NCI-H748 treated with DMSO at 0.1 percent for 48 hours (cell line): ENCODE measurements at places on chromosomes 4 and X.
A peak's percentile ranks its signal among the peaks of the same experiment; 100 is the strongest.

- DNase-seq = no peak
Measured at GRCh38 chrX:31356275-31357212, 284.7 kb upstream of the FTHL17 start.

- no peak for DNase-seq
Measured at GRCh38 chr4:5708449-5709206, at the start of gene EVC2. TSS of gene EVC2 (minus strand) at chr4:5708559. CDS start at chr4:5708513, 46 bp downstream.

DNA sequence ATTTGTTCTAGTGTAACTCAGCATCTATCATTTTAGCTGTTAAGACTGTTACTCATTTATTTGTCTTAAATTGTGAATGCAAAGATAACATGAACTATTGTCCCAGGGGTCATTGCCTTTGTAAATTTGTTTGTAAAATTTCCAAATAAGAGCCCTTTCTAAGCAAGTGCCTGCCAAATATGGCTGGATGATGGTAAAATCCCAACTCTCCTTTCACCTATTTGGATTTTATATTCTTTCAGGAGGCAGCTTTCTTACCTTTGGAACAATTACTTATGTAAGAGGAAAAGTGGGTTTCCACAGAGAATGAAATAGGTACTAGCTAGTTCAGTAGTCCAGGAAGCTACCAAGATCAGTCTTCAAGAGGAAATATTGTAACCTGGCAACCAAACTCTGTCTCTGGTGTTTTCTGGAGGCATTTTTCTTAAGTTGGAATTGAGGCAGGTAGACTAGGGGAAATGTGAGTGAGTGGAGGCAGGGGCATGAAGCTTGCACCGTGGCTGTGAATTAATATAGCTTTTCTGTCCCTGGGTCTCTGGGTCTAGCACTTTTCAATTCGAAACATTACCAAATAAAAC is 363.0 kb upstream of the ZCCHC13 start:
- DNase-seq = no peak

GRCh38 chr4:12791536-12791935 is 692.6 kb downstream of the RAB28 start:
- DNase-seq = peak; percentile 16

GRCh38 chr4:47106561-47106960 is 75.2 kb downstream of the GABRB1 start:
- no peak for DNase-seq

DNA sequence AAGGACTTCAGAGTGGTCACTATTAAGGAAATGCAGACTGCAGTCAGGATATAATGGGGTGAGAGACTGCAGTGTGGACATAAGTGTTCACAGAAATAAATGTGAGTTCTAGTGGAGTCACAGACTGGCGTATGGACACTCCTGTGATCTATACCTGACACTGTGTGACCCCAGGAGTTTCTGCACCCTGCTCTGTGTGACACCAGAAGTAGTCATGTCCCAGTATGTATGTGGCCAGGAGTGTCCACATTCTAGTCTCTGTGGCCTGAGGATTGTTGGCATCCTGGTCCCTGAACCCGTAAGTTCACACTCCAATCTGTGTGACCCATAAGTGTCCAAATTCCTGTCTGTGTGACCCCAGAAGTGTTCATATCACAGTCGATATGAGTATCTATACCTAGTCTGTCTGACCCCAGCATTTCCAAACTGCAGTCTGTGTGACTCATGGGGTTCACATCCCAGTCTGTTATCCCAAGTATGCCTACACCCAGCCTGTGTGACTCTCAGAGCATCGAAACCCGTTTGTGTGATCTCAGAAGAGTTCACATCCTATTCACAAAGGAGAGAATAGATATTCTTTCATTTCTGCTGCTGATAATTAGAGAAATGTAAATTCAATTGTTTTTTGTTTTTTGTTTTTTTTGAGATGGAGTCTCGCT is 16.3 kb downstream of the WDR13 start:
- no peak for DNase-seq

DNA sequence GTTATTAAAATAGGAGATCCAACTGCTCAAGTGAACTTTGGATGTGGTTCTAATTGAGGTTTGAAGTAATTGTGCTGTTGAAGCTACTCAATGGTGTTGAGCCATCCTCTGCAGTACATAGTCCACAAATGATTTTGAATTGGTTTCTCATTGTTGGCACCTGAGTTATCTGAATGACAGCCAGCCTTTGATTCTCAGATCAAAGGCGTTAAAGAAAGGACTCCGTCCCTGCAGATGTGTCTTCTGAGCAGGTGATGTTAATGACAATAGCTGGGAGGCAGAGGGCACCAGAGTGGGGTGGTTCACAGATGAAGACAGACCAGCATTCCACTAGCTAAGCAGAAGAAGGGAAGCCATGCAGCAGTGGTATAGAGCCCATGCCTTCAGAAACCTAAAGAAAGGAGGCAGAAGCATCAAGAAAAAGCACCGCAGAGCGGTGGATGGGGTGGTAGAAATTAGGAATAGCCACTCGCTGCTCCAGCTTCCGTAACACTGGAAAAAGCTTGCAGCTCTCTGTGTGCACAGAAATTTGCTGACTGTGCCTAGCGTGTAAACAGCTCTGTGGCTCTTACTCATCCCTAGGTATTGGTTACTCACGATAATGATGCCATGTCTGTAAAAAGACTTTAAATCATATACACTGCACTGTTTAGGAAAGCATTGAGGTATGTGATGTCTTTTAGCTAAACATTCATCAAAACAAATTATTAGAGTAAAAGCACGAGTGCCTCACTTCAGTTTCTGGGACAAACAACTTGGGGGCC is 79.2 kb upstream of the CLCN4 start:
- DNase-seq = no peak

DNA sequence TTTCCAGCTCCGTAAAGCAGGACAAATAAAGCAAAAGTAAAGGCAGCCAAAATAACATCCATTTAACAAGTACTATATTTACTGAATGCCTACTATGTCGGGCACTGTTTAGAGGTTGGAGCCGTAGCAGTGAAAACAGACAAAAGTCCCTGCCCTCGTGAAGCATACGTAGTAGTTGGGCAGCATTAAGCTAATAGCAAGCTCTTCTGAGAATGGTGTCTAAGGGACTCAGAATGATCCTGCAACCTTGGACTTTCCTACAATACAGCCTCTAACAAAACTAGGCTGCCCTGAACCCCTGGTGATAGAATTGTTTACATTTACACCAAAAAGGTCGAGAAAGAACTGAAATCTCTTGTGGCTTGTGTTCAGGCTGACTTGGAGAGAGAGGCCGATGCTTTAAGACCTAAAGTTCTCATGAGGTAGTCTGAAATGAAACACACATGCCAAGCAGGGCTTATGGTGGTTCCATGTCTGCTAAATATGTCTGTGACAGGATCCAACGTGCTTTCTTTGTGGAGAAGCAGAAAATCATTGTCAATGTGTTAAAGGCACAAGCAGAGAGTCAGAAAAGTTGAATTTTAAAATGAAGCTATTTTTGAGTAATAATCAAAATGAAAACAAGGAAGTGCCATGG is 898 bp upstream of the PDGFC start:
- no peak for DNase-seq

DNA sequence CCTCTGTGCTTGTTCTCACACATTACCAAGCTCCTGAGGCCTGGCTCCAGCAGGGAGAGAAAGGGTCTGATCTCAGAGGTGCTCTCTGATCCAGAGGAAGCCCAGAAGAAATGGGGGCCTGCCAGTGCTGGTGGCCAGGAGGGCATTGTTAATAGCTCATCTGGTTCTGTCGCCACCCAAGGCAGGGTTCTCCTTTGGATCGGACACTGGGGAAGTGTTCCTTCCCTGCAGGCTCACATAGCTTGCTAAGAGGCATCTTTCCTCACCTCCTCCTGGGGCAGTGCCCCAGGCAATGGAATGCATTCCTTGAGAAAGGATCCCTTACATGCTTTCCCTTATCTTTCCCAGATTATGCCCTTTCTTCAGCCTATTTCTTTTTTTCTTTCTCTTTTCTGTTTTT is 53.8 kb downstream of the RBM47 start:
- DNase-seq = no peak

DNA sequence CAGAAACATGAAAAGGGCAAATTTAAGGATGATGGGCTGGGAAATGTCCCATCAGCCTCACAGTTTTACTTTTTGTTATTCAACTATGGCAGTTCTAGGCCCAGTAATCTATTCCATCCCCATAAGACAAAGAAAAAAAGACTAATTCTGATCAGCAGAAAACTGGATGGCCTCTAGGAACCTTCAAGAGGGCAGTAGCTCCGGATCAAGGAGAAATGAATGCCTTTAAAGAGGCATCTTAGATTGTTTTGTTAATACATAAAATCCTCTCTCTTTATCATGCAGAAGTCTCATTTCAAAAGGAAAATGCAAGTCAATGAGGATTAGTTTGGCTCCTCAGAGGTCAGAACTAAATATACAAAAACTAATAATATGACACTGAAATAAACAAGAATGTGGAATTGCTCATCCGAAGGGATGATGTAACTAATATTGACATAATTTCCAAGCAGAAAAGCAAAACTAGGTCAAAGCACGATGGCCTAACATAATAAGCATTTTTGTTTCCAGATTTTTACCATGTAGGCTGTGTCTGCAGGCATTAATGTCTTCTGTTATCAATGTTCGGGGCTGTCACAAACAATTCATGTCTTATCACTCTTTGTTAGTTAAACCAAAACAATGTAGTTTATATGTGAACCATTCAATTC is 8.8 kb downstream of the MID1 start:
- no peak for DNase-seq

GRCh38 chr4:153488006-153488891 is 22.1 kb downstream of the TMEM131L start:
- DNase-seq = no peak

GRCh38 chr4:7976025-7976424 is 36.4 kb upstream of the AFAP1 start:
- no peak for DNase-seq

- DNase-seq = no peak
Measured at GRCh38 chr4:3648195-3648594, 116.0 kb upstream of the LRPAP1 start.

- DNase-seq = no peak
Measured at GRCh38 chr4:84472154-84472553, 26.9 kb downstream of the NKX6-1 start.

- DNase-seq = peak; percentile 71
Measured at GRCh38 chr4:95186666-95187065, 362.1 kb downstream of the UNC5C start.

DNA sequence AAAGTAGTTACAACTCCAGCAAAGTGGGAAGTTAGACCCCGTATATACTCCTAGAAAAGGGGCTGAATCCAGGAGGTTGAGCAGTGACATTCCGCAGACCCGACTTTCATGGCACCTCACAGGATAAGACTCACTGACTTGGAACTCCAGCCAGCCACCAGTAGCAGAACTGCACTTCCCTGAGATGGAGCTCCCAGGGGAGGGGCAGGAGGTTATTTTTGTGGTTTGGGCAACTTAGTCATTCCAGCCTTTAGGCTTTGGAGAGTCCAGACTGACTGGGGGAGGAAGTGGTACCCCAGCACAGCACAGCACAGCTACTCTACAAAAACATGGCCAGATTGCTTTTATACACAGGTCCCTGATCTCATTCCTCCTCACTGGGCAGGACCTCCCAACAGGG is 319.1 kb downstream of the PCDH19 start:
- DNase-seq = no peak

GRCh38 chrX:53048169-53049126 is at the start of gene GPR173:
TSS of gene GPR173 (plus strand) at chrX:53048789. CDS start at chrX:53076622, 27,833 bp downstream.
- peak; percentile 32 for DNase-seq

DNA sequence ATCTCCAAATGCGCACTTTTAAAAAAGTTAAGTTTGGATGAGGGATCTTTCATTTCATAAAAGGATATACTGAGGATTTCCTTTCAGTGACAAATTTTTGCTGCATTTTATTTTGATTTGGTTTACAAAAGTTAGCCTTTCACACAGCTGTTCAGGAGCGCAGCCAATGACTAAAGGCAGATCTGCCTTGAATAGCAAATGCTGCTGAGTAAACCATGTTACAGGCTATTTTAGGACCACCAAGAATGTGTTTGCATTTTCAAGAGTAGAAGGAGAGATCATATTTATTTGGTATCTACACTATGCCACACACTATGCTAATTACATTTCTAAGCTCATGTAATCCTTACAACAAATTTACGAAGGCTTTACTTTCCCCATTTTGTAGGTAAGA is 92.1 kb downstream of the MAMLD1 start:
- DNase-seq = no peak

GRCh38 chr4:15239866-15240265 is 188.0 kb upstream of the C1QTNF7 start:
- DNase-seq = no peak

- DNase-seq = no peak
Measured at GRCh38 chr4:144514736-144515135, 131.2 kb upstream of the HHIP start.

DNA sequence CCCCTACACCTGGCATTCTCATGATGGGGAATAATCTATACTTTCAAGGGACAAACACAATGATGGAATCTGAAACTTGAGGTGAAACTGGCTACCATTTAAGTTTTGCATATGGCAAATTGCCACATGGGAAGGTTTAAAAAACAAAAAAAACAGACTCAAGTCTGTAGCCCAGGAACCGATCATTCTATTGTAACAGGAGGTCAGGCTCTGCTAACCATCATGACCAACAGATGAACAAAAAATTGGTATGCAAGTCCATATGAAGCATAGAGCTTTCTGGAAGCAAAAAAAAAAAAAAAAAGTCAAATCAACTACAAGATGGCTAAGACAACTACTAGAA is 594.3 kb upstream of the DIPK2B start:
- no peak for DNase-seq

- DNase-seq = no peak
Measured at GRCh38 chr4:82988323-82988832, 22.2 kb downstream of the LIN54 start.

DNA sequence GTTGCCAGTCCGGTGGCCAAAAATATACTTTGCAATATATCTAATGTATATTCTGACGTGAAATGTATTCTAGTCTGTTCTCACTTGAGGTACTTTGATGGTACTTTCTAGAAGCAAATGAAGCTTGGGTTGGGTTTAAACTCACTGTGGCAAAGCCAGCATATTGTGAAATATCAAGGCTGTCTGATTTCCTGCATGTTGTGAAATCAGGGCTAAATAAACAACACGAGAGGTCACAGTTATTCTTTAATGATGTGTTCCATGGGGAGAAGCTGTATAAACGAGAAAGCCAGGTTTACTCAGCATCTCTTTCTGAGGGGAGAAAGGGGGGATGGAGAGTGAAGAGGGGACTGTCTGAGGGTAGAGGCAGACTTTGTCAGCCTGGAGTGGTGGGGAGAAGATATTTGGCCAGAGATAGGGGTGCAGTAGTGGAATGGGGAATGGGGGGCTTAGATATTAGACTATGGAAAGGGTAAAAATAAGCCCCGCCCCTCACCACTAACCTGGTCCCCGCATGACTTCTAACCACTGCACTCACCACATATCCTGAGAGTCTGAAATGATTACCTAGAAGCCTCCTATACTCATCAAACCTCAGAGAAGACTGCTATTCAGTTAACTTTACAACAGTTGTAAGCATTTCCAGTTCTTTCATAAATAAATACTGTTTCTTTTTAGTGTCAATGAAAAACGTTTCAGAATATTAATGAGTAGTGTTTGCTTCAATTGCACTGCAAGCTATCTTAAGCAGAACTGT is 5.9 kb upstream of the SCARB2 start:
- DNase-seq = no peak
